ENCODE measurements at places on chromosomes 11 and 22.

- no peak overlapping the region for H3K27ac ChIP-seq
- peak; percentile 1 for DNase-seq
- no peaks in the 10 kb centered on the region for H3K27me3 ChIP-seq
These were observed 29.4 kb upstream of the SLN start for GRCh38 chr11:107741044-107741823.

DNA sequence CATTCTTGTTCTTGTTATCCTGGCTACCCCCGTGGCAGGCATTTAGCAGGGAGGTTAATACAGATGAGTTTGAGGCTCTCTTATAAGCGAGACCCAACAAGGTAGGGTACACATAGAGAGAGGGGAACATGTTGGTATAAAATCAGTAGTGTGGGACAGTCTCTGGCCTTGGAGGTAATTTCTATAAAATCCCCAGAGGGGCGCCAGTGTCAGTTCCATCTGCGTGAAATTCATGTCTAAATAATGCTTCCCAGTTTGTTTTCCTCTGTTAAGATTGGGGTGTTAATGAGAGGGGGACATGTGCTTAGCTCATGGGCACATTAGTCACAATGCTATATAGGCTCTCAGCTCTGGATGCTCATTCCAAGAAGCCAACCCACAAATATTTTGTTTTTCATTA lies 150.7 kb downstream of the MYO18B start:
- no peak for DNase-seq
- no peak overlapping the region for H3K4me3 ChIP-seq
- no peaks in the 10 kb centered on the region for H3K36me3 ChIP-seq
- no peaks in the 10 kb centered on the region for H3K27me3 ChIP-seq

GRCh38 chr11:28528217-28528616 lies 420.0 kb downstream of the METTL15 start:
- DNase-seq: no peak
- no peaks in the 10 kb centered on the region for H3K27me3 ChIP-seq
- no peak overlapping the region for H3K4me3 ChIP-seq
- H3K4me1 ChIP-seq: no peaks in the 10 kb centered on the region
- no peaks in the 10 kb centered on the region for H3K36me3 ChIP-seq
- H3K27ac ChIP-seq: no peak overlapping the region

- H3K27ac ChIP-seq: no peak overlapping the region
- DNase-seq: no peak
- H3K4me1 ChIP-seq: peaks cover 12% of the 10 kb centered on the region
- H3K4me3 ChIP-seq: no peak overlapping the region
- H3K27me3 ChIP-seq: no peaks in the 10 kb centered on the region
These were observed 102.2 kb downstream of the MICAL3 start for GRCh38 chr22:17921871-17922821.

- no peak overlapping the region for H3K27ac ChIP-seq
- no peaks in the 10 kb centered on the region for H3K27me3 ChIP-seq
- DNase-seq: no peak
These were observed 711.2 kb downstream of the KCNA4 start for GRCh38 chr11:29305456-29306232.

- H3K36me3 ChIP-seq: no peaks in the 10 kb centered on the region
- no peak for DNase-seq
- peaks cover 2% of the 10 kb centered on the region for H3K27me3 ChIP-seq
- peaks cover 88% of the 10 kb centered on the region for H3K4me1 ChIP-seq
These were observed 45.8 kb downstream of the IGLL1 start for GRCh38 chr22:23534201-23534850.

DNA sequence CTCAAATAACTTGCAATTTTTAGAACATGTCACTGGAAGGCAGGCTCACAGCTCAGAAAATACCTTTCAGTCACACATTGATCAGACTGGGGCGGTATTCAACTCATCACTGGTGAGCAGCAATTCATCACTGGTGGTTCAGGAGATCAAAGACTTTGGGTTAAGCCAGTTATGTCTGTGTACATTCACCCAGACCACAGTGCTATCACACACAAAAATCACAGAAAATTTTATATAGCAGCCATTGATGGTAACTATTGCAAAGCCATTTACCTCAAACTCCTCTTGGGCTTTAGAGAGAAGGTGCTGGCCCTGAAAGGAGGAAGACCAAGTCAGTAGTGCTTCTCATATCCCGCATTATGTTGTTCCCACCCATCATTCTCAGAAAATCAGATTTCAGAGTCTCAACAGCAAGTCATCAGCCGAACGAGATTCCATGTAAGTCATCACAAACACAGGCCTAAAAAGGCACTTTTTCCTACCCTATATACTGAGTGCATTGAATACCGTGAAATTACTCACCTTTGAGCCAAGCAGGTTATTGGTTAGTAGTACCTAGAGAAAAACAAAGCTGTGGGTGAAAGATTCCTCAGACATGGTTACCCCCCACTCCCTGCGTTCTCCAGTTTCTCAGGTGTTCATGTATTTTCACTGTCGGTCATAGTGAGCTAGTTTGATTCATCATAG lies 14.0 kb upstream of the WDR74 start:
- peak overlapping the region; percentile 84 for H3K27ac ChIP-seq
- no peak for DNase-seq
- peaks cover 30% of the 10 kb centered on the region for H3K4me1 ChIP-seq
- no peaks in the 10 kb centered on the region for H3K27me3 ChIP-seq

DNA sequence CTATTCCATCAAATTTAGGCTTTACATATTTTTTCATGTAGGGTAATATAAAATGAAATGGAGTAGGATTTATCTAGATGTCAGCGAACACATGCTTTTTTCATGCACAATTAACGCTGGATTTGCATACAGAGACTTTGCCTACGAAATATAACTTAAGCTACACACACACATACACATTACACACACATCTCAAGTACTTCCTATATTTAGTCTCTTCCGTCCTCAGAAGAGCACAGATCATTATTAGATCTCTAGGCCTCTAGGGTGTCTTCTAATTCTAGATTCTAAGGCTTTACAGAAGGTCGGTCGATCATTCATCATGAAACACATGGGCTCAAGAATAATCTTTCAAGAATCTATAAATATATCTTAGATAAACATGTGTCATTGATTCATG lies 3.8 kb upstream of the MS4A13 start:
- DNase-seq: no peak
- no peak overlapping the region for H3K27ac ChIP-seq
- no peaks in the 10 kb centered on the region for H3K27me3 ChIP-seq
- H3K4me1 ChIP-seq: no peaks in the 10 kb centered on the region

GRCh38 chr11:575313-575995 lies 816 bp upstream of the PHRF1 start:
- H3K4me1 ChIP-seq: peaks cover 81% of the 10 kb centered on the region
- H3K36me3 ChIP-seq: no peaks in the 10 kb centered on the region
- no peak overlapping the region for H3K27ac ChIP-seq
- H3K4me3 ChIP-seq: peak overlapping the region; percentile 55
- H3K27me3 ChIP-seq: peaks cover 8% of the 10 kb centered on the region

DNA sequence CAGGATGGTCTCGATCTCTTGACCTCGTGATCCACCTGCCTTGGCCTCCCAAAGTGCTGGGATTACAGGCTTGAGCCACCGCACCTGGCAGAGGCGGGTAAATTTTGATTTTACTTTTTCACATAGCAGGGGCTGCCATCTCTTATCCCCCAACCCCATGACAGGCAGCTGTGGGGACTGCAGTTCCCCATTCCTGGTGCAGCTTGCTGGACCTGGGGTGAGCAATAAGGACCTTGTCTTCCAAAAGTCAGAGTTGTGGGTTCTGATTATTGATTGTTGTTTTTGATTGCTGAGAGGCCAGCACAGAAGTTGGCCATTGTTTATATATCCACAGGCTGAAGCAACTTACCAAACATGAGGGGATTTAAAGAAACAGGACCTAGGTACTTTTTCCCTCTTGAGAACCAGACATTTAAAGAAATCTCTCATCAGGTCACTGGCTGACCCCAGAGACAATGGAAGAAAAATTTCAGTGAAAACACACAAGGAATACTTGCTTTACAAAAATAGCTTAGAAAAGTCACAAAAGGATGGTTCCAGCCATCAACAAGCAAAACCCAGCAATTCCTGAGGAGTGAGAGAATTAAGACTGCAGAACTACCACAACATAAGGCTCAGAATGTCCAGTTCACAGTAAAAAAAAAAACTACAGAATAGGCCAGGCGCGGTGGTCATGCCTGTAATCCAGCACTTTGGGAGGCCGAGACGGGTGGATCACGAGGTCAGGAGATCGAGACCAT lies 22.0 kb upstream of the MAPK1 start:
- H3K4me1 ChIP-seq: no peaks in the 10 kb centered on the region
- H3K4me3 ChIP-seq: no peak overlapping the region
- no peaks in the 10 kb centered on the region for H3K36me3 ChIP-seq
- no peaks in the 10 kb centered on the region for H3K27me3 ChIP-seq

DNA sequence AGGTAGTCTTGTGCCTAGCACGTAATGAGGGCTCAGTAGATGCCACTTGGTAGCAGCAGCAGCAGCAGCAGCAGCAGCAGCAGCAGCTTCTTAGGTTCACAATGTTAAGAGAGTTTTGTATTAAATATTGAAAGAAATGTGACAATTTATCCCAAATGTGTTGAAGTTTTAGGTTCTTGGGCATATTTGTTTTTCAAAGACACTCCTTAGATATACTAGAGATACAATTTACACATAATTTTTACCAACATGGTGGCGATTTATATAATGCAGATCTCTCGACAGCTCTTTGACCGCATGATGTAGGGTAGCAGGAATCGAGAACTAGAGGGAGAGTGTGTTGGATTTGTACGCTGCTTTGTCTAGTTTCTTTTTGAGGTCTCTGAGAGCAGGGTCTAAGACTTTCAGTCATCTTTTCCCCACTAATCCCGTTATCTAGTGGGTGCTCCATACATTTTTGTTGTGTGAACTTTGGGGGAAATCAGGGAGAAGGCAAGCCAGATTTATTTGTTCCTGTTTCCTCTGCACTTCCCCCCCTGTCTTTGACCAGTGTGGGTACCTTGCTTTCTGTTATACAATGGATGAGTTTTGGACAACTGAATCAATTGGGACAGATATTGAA lies 1.4 kb downstream of the FDX1 start:
- no peaks in the 10 kb centered on the region for H3K27me3 ChIP-seq
- peak overlapping the region; percentile 77 for H3K27ac ChIP-seq
- H3K36me3 ChIP-seq: no peaks in the 10 kb centered on the region
- H3K4me3 ChIP-seq: peak overlapping the region; percentile 88
- no peak for DNase-seq

DNA sequence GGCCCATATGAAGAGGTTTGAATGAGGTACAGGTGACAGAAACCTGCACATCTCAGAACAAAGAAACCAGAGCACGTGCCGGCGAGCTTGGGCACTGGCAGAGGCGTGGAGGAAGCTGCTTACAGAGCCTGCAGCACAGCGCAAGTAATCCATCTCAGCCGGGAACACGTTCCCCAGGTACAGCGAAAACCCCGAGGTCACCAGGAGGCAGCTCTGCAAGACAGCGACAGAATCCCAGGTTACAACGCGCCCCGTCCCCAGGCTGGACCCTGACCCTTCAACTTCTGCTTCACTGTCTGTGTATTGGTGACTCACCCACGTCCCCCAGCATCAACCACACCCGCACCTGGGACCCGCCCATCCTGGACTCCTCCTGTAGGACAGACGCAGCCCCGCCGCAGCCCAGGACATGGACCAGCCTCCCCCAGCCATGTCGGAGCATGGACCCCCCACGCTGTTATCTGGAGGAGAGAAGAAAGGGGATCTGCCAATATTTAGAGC lies 2.2 kb downstream of the MLC1 start:
- no peak overlapping the region for H3K4me3 ChIP-seq
- no peaks in the 10 kb centered on the region for H3K4me1 ChIP-seq
- DNase-seq: no peak
- H3K27me3 ChIP-seq: peaks cover 20% of the 10 kb centered on the region

GRCh38 chr11:115897707-115898106 lies 393.5 kb upstream of the CADM1 start:
- H3K27me3 ChIP-seq: no peaks in the 10 kb centered on the region
- no peak for DNase-seq
- H3K4me3 ChIP-seq: no peak overlapping the region
- no peaks in the 10 kb centered on the region for H3K4me1 ChIP-seq

- H3K4me1 ChIP-seq: no peaks in the 10 kb centered on the region
- no peaks in the 10 kb centered on the region for H3K27me3 ChIP-seq
- no peak overlapping the region for H3K4me3 ChIP-seq
- no peaks in the 10 kb centered on the region for H3K36me3 ChIP-seq
- no peak for DNase-seq
These were observed 97.6 kb downstream of the FAT3 start for GRCh38 chr11:92322225-92322624.

- no peaks in the 10 kb centered on the region for H3K27me3 ChIP-seq
- no peaks in the 10 kb centered on the region for H3K36me3 ChIP-seq
- no peak overlapping the region for H3K4me3 ChIP-seq
- no peaks in the 10 kb centered on the region for H3K4me1 ChIP-seq
- no peak overlapping the region for H3K27ac ChIP-seq
These were observed 577.8 kb downstream of the JRKL start for GRCh38 chr11:96967616-96968015.

DNA sequence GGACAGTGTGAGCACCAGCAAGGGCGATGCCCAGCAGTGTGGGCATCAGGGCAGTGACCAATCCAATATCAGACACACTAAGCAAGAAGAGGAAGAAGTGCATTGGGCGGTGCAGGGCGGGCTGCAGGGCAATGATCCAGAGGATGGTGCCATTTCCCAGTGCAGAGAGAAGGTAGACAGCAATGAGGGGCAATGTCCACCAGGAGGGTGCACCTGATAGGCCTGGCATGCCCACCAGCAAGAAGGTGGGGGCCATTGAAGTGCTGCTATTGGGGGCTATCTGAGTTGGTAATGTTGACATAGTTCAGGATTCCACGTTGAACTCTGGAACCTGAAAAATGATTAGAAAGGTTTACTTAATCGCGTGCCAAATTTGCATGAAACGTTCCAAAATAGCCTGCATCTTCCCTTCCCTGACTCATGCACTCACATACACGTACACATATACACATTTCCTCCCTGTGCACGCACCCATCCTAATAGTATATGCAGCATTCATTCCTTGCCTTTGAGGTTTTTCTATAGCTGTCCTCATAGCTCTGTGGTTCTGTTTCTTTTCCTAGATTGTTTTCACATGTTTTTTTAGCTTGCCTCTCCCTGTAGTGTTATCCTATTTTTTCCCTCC lies at the start of gene OR51S1:
TSS of gene OR51S1 (minus strand) at position 301 of the 625 bp plus-strand sequence. CDS start at position 301, 0 bp downstream.
- H3K4me3 ChIP-seq: no peak within 1 kb of the TSS
- H3K4me1 ChIP-seq: no peaks in the 10 kb centered on the region
- no peak for DNase-seq

DNA sequence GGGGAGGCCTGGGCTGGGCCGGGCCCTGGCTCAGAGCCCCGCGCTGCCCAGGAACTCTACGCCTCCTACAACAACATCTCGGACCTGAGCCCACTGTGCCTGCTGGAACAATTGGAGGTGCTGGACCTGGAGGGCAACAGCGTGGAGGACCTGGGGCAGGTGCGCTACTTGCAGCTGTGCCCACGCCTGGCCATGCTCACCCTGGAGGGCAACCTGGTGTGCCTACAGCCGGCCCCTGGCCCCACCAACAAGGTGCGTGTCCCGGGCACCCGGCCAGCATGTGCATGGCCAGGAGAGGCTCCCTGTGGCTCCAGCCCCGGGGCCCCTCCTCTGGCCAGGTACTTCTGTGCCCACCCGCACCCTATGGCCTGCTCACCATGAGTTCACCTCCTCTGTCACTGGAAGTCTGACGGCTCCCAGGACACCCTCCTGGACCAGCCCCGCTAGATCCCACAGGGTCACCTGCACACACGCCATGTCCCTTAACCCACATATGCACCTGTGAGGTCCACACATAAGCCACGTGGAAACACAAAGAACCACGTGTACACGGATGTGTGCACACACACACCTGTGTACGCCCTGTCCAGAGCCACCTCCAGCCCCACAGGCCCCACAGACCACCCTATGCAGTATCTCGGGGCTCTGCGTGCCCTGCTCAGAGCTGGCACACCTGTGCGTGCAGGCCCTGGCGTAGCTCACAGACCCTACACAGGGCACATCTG lies 10.4 kb downstream of the LMNTD2 start:
- H3K4me1 ChIP-seq: peaks cover 6% of the 10 kb centered on the region
- H3K36me3 ChIP-seq: no peaks in the 10 kb centered on the region
- H3K27ac ChIP-seq: no peak overlapping the region
- no peak overlapping the region for H3K4me3 ChIP-seq
- peaks cover 4% of the 10 kb centered on the region for H3K27me3 ChIP-seq
